Upper lobe of left lung (tissue), 6 donors: ENCODE measurements at places on chromosomes 11 and 22. TPM values are rescaled to one million over a fixed set of nuclear protein-coding genes. Genes with fewer than 3 reads are reported as not detected.

OR51B2 gene
- not detected for total RNA-seq

KLHL35 gene
- 6.8 TPM for total RNA-seq

GLYAT gene
- not detected for total RNA-seq

OR52E8 gene
- not detected for total RNA-seq

GRCh38 chr11:86873573-86874083, 73.3 kb downstream of the PRSS23 start:
- no peak overlapping the region for H3K4me3 ChIP-seq
- H3K36me3 ChIP-seq = no peaks in the 10 kb centered on the region
- no peaks in the 10 kb centered on the region for H3K27me3 ChIP-seq
- DNase-seq = no peak
- H3K27ac ChIP-seq = no peak overlapping the region

GRCh38 chr22:40641269-40641668, 4.8 kb upstream of the MRTFA start:
- H3K4me1 ChIP-seq = peaks cover 3% of the 10 kb centered on the region
- DNase-seq = no peak
- no peaks in the 10 kb centered on the region for H3K36me3 ChIP-seq
- H3K27ac ChIP-seq = no peak overlapping the region
- no peaks in the 10 kb centered on the region for H3K27me3 ChIP-seq

- DNase-seq = no peak
- H3K4me1 ChIP-seq = peaks cover 7% of the 10 kb centered on the region
- no peak overlapping the region for H3K4me3 ChIP-seq
Observed at GRCh38 chr11:66360406-66361073, 11.0 kb downstream of the SLC29A2 start.

DNA sequence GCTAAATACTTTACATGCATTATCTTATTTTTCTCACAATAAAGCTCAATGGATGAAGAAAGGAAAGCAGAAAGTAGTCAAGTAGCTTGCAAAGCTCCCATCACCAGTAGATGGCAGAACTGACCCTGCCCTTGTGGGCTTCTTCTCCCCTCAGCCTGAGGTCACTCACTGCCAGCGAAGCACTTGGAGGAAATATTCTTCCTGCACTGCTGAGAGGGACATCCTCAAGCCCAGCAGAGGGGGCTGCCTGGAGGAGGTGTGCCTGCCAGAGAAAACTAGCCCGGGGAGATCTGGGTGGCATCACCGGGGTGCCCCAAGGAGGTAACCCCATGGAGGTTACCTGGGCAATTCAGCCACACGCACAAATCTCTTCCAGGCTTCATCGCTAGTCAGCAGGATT, 6.6 kb downstream of the APOL4 start:
- no peaks in the 10 kb centered on the region for H3K27me3 ChIP-seq
- peaks cover 22% of the 10 kb centered on the region for H3K4me1 ChIP-seq
- no peaks in the 10 kb centered on the region for H3K36me3 ChIP-seq
- DNase-seq = no peak
- no peak overlapping the region for H3K4me3 ChIP-seq
- no peak overlapping the region for H3K27ac ChIP-seq

DNA sequence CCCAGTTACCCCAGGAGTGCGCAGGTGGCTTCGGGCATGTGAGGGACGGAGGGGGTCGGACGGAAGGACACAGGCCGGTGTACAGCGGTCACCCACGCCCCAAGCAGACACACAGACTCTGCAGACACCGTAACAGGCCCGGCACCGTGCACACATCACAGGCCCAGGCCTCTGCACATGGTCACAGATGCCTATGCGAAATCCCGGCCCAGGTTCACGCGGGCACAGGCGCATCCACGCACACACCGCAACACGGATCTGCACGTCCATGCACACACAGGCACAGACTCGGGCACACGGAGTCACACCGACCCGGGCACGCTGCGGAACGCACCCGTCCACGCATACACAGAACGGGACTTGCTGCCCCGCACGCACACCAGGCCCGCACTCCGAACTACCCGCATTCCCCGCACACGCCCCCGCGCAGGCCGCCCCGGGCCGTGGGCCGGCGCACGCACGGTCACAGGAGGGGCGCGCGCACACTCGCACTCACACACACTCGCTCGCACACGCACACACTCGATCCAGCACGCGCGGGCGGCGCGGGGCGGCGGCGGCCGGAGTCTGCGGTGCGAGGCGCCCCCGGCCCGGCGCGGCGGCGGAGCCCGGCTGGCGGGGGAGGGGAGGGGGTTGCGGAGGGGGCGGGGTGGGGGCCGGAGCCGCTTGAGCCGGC, at the start of gene MGAT3:
TSS of gene MGAT3 (plus strand) at position 491 of the 676 bp plus-strand sequence. CDS start 30,336 bp downstream, outside the sequence.
- no peaks in the 10 kb centered on the region for H3K36me3 ChIP-seq
- H3K4me1 ChIP-seq = no peaks in the 10 kb centered on the region
- peak; percentile 84 for DNase-seq
- H3K27ac ChIP-seq = peak within 1 kb of the TSS; percentile 72

- H3K4me1 ChIP-seq = peaks cover 3% of the 10 kb centered on the region
- DNase-seq = no peak
- no peak overlapping the region for H3K4me3 ChIP-seq
- no peaks in the 10 kb centered on the region for H3K36me3 ChIP-seq
- H3K27me3 ChIP-seq = no peaks in the 10 kb centered on the region
Observed at GRCh38 chr11:58726737-58727414, 4.9 kb downstream of the GLYAT start.

- H3K27me3 ChIP-seq = no peaks in the 10 kb centered on the region
- peak overlapping the region; percentile 91 for H3K27ac ChIP-seq
- peaks cover 85% of the 10 kb centered on the region for H3K4me1 ChIP-seq
- H3K4me3 ChIP-seq = no peak overlapping the region
- peaks cover 43% of the 10 kb centered on the region for H3K36me3 ChIP-seq
- no peak for DNase-seq
Observed at GRCh38 chr11:57309106-57310059, 15.4 kb downstream of the TNKS1BP1 start.

- peak overlapping the region; percentile 3 for H3K27ac ChIP-seq
- no peak for DNase-seq
- peaks cover 34% of the 10 kb centered on the region for H3K4me1 ChIP-seq
- no peaks in the 10 kb centered on the region for H3K36me3 ChIP-seq
- no peak overlapping the region for H3K4me3 ChIP-seq
Observed at GRCh38 chr22:31244046-31244942, 32.2 kb downstream of the LIMK2 start.

- H3K36me3 ChIP-seq = peaks cover 32% of the 10 kb centered on the region
- H3K4me3 ChIP-seq = no peak overlapping the region
- H3K4me1 ChIP-seq = no peaks in the 10 kb centered on the region
Observed at GRCh38 chr22:40408718-40409612, 38.6 kb downstream of the SGSM3 start.

DNA sequence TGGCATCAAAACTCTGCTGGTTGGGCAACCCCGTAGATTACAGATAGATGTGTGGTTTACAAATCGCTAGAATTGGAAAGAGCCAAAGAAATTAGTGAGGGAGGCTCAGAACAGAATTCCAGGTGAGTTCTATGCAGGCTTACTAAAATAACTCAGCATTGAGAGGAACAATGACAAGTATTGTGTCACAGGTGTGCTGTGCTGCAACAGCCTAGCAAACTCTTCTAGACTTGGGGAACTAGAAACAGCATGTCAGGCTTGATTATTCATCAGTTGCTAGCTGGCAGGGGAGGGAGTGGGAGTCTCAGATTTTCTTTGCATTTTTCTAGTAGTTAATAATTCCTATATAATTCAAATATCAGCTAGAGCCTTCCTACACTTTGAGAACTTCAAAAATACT, 26.3 kb upstream of the RASD2 start:
- H3K27ac ChIP-seq = no peak overlapping the region
- DNase-seq = no peak
- H3K4me3 ChIP-seq = no peak overlapping the region
- H3K4me1 ChIP-seq = no peaks in the 10 kb centered on the region
- H3K36me3 ChIP-seq = no peaks in the 10 kb centered on the region

GRCh38 chr11:8321876-8322275, 58.2 kb upstream of the LMO1 start:
- no peaks in the 10 kb centered on the region for H3K27me3 ChIP-seq
- H3K4me1 ChIP-seq = no peaks in the 10 kb centered on the region
- no peak overlapping the region for H3K27ac ChIP-seq
- DNase-seq = no peak
- no peaks in the 10 kb centered on the region for H3K36me3 ChIP-seq
- H3K4me3 ChIP-seq = no peak overlapping the region

GRCh38 chr22:19759427-19760057, 1.0 kb upstream of the TBX1 start:
- H3K4me3 ChIP-seq = peak overlapping the region; percentile 6
- H3K27me3 ChIP-seq = peaks cover 58% of the 10 kb centered on the region
- DNase-seq = peak; percentile 83
- H3K4me1 ChIP-seq = peaks cover 42% of the 10 kb centered on the region
- H3K27ac ChIP-seq = no peak overlapping the region

DNA sequence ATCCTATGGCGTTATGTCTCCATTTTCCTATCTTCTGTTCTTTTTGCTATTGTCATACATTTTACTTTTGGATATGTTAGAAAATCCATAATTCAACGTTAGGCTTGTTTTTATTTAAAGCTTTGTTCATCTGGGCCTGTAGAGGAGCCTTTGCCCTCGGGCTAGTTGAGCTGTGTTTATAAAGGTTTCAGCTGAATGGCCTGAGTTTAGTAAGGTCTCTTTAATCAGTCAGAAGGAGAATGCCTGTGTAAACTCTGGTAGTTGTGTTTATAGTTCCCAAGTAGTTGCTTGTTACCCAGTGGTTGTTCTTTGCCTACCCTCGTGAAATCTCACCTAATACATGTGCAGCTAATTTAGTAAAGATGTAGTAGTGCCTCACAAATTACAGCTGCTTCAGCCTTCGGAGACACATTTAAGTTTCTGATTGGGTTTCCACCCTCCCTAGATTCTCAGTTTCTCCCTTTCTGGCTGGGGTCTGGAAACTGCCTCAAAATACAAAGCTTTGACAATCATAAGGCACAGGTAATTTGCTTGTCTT, 33.1 kb downstream of the MTMR3 start:
- peaks cover 33% of the 10 kb centered on the region for H3K4me1 ChIP-seq
- no peaks in the 10 kb centered on the region for H3K36me3 ChIP-seq
- no peaks in the 10 kb centered on the region for H3K27me3 ChIP-seq
